A172 (cell line): ENCODE measurements at places on chromosomes 1 and 21.

GRCh38 chr21:37368541-37369279 is 2.1 kb downstream of the DYRK1A start:
- DNase-seq, result peak; percentile 53

DNA sequence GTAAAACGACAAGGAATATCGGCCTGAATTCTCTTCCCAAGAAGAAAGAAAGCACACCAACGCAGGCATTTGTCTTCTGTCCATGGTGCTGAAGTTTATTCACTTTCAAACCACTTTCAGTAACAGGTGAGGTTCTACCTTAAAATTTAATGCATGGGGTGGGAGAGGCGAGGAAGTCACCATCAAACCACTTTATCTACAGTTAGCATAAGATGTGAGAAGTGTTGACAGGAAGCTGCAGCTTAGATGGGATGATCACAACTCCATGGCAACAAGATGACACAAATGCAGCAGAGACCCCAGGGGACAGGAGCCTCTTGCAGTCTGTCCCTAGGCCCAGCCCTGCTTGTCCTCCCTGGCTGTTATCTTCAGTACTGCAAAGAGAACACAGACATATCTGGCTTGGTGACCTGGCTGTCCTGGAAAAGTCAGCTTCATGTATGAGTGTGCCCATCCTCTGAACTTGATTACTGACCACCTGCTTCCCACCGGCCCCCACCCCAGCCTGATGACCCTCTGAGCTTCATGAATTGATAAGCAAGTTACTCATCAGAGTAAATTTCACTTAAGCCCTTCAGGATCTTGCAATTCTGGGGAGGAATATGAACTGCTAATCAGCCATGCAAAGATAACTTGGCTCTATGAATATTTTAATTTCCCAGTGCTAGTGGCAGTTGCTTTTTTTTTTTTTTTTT is 1.8 kb downstream of the NPPA start:
- DNase-seq, result no peak

DNA sequence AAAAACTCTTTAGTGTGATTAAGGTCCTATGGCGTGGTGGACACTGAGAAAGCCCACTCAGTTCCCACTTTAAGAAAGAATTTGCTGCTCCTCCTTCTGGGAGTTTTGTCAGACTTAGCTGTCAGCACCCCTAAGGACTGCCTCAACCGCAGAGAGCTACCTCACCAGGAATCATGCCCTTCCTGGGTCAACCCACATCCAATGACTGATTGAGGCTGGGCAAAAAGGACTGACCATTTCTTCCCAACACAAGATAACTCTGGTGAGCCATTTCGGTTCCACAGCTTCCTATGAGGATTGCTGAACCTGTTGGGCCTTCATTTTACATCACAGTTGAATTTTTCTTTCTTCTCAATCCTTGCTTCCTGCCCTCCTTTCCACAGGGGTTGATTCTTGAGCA is 197.9 kb downstream of the NCAM2 start:
- DNase-seq, result peak; percentile 18

GRCh38 chr1:42379794-42380585 is 602 bp upstream of the RIMKLA start:
- DNase-seq, result peak; percentile 18

GRCh38 chr1:9689971-9690381 is 38.4 kb downstream of the PIK3CD start:
- DNase-seq, result no peak

- no peak for DNase-seq
These were observed 105.8 kb downstream of the TNFSF18 start for GRCh38 chr1:172944931-172945330.

GRCh38 chr1:85166351-85166750 is 34.5 kb downstream of the SYDE2 start:
- DNase-seq, result no peak
